ENCODE measurements at places on chromosomes 2 and 18. TPM values are rescaled to one million over a fixed set of nuclear protein-coding genes. Genes with fewer than 3 reads are reported as not detected.

DNA sequence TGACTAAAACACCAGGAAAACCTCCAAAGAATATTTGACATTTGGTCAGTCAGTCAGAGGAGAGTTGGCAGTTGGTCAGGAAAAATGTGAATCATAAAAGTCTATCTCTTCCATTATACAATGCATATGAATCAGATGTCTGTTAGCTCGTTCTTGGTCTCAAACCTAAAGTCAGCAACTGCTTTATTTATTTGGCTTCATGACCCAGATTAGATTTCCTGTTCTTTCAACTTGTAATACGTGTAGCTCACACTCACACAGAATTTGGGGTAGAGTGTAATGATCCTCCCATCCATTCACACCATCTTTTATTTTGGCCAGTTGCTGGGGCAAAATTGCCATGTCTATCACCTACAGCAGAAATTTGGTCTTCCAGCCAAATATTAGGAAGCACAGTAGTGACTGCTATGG, 81.9 kb upstream of the COL5A2 start:
- no peak for DNase-seq

- no peak for DNase-seq
Measured at GRCh38 chr18:22166069-22166950, 3.1 kb upstream of the GATA6 start.

GRCh38 chr2:199364153-199364552, 93.6 kb downstream of the SATB2 start:
- DNase-seq: no peak

The CAPN14 gene
- total RNA-seq: 316 TPM

The CFAP65 gene
- total RNA-seq: 0.19 TPM

DNA sequence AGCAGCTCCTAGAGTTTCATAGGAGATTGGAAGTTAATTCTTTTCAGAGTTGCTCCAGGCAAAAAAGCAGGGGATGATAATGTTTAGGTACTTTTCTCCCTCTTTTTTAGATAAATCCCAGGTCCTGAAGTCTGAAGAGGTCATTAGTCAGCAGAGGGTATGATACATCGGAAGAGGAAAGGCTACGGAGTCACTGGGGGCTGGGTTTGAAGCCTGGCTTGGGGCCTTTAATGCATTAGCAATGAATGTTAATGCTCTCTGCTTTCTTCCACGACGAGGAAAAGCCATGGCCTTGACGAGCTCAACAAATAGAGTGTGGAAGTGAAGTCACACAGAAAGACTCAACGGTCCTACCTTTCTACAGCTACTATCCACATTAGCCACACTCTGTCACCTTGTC, 235.1 kb downstream of the NCKAP5 start:
- DNase-seq: no peak

The CABLES1 gene
- total RNA-seq: 9.9 TPM

- DNase-seq: no peak
Measured at GRCh38 chr18:49032189-49032584, 81.4 kb upstream of the SMAD7 start.

- DNase-seq: no peak
Measured at GRCh38 chr2:145987793-145988192, 1467.9 kb upstream of the ZEB2 start.

- no peak for DNase-seq
Measured at GRCh38 chr2:72182547-72182946, 34.9 kb upstream of the CYP26B1 start.

GRCh38 chr2:188403676-188404075, 112.0 kb downstream of the GULP1 start:
- DNase-seq: no peak

DNA sequence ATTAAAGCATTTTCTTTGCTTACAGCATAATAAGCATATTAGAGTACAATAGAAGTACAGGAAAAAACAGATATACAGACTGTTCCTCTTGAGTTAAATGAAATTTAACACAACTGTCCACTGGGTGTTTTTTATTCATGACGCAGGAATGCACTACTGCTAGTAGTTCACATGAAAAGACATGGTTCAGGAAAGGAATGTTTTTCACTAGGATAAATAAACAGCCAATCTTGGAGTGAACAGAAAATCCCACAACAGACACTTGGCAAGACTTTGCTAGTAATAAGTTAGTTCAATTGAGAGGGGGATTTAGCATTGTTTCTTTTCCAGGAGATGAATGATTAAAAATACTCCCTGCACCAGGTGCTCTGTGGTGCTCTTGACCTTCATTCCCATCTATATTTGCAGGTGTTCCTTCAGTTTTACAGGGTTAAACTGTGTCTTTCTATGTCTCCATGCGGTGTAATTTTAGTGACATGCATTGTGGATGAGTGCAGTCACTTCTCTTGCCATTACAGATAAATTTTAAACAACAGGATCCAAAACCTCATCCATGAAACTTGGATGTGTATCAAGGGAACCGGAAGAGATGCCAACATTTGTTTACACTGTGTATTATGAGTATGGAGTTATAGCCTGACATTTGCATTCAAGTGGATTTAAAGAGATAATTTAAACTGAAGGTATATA, 796.6 kb downstream of the DSC3 start:
- no peak for DNase-seq
